ENCODE measurements at places on chromosomes 7 and 10.
A peak's percentile ranks its signal among the peaks of the same experiment; 100 is the strongest.

DNA sequence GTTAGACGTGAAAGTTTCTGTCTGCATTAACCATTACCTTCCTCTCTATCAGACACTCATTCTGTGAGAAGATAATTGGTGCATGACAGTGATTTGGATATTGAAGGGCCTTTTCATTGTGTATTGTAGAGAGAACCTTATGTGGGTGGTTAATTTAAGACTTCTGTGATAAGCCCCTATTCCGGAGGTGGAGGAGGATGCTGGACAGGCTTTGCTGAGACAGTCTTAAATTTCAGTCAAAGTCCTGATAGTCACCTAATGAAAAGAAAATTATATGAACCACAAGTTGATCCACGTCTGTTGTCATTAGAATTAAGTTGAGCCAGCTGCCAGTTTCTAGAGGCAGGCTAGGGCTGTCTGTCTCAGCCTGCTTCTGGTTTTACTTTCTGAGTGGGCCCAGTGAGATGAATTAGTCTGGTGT lies 62.9 kb downstream of the CELF2 start:
- DNase-seq = no peak

DNA sequence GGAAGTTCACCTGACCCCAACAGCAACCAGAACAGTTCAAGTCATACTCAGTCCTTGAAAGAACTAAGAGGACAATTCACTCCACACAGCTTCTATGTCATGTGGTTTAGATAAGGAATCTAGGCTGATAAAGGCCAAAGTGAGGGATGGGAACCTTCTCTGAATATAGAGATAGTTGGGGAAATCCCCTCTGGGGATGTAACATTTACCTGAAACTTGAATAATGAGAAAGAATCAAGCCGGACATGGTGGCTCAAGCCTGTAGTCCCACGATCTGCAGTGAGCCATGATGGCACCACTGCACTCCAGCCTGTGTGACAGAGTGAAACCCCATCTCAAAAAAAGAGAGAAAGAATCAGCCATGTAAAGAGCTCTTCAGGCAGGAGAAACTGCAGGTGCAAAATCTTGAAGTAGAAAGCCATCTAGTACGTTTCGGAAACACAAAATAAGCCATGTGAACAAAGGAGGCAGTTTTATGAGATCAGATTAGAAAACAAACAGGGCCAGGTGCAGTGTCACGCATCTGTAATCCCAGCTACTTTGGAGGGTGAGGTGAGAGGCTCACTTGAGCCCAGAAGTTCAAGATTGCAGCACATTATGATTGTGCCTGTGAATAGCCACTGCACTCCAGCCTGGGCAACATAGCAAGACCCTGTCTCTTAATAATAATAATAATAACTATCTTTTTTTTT lies 4.5 kb upstream of the DNMBP start:
- DNase-seq = no peak

GRCh38 chr10:62054830-62055229 lies 153.3 kb downstream of the ARID5B start:
- no peak for DNase-seq

- DNase-seq = no peak
Measured at GRCh38 chr7:139673230-139673629, 104.6 kb downstream of the HIPK2 start.

GRCh38 chr7:44310221-44310848 lies 15.1 kb downstream of the CAMK2B start:
- DNase-seq = peak; percentile 48

GRCh38 chr10:33665501-33665900 lies 331.0 kb upstream of the NRP1 start:
- DNase-seq = no peak

GRCh38 chr7:151674161-151674920 lies 154.6 kb upstream of the RHEB start:
- DNase-seq = peak; percentile 28

GRCh38 chr10:64408391-64409183 lies 887.4 kb downstream of the REEP3 start:
- no peak for DNase-seq

- DNase-seq = no peak
Measured at GRCh38 chr7:55244006-55244745, 121.0 kb upstream of the LANCL2 start.

- DNase-seq = no peak
Measured at GRCh38 chr10:78754269-78755062, 314.3 kb upstream of the ZMIZ1 start.

DNA sequence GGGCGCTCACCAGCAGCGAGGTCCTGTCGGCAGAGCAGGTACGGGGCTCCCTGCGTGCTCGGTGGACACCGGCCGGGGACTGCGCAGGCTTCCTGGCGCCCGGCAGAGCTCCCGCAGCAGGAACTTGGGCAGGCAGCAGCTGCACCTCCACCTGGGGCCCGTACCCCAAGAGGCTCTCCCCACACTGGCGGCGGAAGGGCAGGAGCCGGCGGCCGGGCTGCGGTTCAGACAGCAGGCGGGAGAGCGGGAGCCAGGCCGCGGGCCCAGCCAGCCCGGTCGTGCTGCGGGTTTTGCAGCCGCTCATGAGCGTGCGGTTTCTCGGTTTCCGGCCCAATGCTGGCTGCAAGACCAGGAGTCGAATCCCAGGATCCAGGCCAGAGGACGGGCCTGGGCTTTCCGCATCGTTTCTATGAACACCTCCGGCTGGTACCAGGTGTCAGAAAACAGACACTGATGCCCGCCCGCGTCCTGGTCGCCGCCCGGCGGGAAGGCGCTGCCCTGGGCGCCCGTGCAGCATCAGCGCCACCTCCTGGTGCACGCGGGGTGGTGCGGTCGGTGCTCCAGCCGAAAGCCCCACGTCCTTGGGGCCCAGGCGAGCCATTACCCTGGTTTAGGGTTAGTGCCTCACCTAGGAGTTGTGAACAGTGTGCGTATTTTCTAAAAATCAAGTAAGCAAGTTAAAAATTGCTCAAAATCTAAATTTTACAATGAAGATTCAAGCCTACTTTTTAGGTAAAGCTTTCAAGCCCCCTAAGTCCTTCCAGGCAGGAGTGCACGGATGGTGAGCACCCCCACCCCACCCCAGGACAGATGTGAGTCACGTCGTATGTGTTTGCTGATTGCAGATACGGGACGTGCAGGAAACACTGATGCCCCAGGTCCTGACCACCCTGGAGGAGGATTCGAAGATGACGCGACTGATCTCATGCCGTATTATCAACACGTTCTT lies 47.4 kb upstream of the PRKAR1B start:
- DNase-seq = peak; percentile 83

GRCh38 chr7:139078399-139078798 lies 31.1 kb downstream of the ZC3HAV1 start:
- no peak for DNase-seq

- no peak for DNase-seq
Measured at GRCh38 chr7:105617280-105618015, 36.2 kb upstream of the EFCAB10 start.

GRCh38 chr10:33487014-33487776 lies 152.7 kb upstream of the NRP1 start:
- DNase-seq = no peak

GRCh38 chr10:30432622-30433305 lies 1.2 kb upstream of the MAP3K8 start:
- DNase-seq = no peak

GRCh38 chr7:353746-354325 lies 63.9 kb downstream of the FOXL3 start:
- DNase-seq = no peak

DNA sequence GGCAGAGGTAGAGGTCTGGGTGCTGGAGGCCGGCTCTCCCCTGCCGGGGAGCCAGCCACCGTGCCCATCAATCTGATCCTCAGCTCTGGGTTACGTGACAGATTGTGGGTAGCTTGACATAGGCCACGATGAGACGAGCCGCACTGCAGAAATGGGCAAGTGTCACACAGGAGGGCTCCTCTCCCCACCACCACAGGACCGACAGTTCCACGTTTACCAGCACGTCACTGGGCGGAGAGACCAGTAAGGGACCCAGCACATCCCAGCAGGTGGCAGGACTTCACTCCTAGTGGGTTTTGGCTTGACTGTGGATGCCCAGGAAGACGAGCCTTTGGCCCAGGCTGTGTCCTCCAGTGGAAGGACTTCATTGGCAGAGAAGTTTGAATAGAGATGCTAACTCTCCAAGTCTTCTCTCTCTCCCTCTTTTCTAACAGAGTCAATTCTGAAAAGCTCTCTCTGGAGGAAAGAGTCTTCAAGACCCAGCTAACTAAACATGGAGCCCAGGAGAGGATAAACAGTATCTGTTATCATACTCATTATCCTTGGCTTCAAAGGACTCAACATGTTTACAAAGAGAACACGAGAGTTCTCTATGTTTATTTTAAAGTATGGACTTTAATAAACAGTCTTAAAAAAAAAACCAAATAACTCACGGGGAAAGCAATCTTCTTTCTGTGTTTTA lies 129.3 kb upstream of the JCAD start:
- no peak for DNase-seq

DNA sequence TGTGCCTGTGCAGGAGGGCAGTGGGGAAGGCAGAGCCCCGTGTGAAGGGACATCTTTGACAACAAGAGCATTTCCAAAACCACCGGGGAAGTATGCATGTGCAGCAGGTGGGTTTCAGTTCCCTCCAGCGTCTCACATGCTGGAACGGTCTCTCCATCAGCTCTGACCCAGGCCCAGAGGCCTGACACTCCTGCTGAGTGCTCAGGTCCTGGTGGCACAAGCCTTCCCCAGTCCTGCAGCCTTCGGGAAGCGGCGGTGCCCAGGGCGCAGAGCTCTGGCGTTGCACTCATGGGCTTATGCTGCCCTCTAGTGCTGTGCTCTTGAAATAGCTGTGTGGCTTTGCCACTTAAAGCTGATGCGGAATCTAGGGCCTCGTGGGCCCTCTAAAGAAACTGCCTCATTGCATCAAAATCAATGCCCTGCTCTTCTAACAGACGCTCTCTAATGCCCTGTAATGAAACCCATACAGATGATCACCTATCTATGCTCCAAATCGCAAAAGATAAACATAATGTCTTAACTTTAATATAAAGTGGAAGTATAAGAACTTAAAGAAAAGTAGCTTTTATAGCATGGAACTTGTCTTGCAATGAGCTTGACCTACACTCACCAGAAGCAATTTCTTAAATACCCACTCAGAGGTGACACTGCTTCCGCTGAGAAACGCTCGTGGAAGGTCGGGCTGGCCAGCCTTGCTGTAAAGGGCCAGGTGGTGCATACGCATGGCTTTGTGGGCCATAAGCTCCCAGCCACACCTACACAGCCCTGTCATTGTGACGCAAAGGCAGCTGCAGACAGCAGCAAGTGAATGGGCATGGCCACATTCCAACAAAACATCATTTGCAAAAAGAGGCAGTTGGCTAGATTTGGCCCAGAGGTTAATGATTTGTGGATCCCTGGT lies 38.6 kb downstream of the CLRN3 start:
- DNase-seq = no peak

GRCh38 chr7:30231271-30231670 lies 53.1 kb upstream of the ZNRF2 start:
- DNase-seq = no peak

GRCh38 chr10:128781637-128782036 lies 655.4 kb upstream of the MKI67 start:
- no peak for DNase-seq

Measured in left forelimb (tissue), 1 donor.